CD4-positive, alpha-beta T cell treated with Interleukin-2 at 100 ng/mL for 4 hours (primary cell): ENCODE measurements at places on chromosomes 12 and 14.

- no peak for DNase-seq
These were observed 52.4 kb downstream of the BCL2L14 start for GRCh38 chr12:12123036-12123604.

DNA sequence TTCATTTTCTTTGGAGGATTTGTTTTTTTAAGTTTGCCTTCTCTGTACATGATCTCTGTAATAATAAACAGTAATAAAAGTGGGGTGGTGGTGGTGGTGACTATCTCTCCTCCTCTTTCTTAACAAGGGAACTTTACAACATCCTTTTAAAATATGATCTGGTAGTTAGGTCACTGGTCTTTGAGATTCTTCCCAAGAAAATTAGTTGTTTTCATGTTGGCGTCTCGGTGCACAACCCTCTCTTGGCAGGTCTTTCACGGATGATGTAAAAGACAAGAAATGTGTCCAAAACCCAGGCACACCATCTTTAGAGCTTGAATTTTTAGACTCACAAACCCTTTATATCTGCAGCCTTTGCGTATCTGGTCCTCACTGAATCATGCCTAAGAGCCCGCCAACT is 488.5 kb upstream of the TBX3 start:
- no peak for DNase-seq

DNA sequence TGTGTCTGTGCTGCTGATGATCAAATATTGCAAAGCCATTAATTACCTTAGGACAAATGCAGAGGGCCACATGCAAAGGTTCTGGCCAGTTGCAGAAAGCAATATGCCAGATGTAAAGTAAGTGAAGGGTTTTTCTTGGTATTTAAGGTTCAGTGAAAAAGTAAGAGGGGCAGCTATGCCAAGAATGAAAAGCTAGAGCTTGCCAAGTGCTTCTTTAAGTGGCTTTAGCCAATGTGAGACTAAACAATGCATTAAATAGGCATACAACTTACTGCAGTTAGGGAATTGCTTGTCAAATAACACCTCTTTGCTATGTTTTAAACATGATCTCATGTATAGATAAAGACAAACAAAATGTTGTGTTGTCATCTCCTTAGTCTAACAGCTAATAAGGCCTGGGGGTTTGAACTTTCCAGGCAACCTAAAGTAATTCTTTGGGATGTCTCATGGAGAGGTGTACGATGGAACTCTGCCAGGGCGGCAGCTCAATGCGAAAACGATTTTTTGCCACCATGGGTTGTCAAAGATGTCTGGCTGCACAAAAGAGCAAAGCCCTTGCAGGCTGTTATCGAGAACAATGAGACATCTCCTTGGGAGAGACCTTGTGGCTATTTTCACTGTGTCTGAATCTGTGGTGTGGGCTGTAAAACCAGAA is 12.0 kb downstream of the IGF1 start:
- no peak for DNase-seq

- peak; percentile 10 for DNase-seq
These were observed 6.4 kb downstream of the GNS start for GRCh38 chr12:64752833-64753238.
